ENCODE measurements at places on chromosomes 12 and 14.

- no peak for DNase-seq
Observed at GRCh38 chr12:31868965-31869364, 90.2 kb upstream of the RESF1 start.

GRCh38 chr14:95490727-95491451, 25.6 kb downstream of the SYNE3 start:
- DNase-seq = no peak

GRCh38 chr12:69173368-69173767, 66.0 kb upstream of the CPSF6 start:
- no peak for DNase-seq

DNA sequence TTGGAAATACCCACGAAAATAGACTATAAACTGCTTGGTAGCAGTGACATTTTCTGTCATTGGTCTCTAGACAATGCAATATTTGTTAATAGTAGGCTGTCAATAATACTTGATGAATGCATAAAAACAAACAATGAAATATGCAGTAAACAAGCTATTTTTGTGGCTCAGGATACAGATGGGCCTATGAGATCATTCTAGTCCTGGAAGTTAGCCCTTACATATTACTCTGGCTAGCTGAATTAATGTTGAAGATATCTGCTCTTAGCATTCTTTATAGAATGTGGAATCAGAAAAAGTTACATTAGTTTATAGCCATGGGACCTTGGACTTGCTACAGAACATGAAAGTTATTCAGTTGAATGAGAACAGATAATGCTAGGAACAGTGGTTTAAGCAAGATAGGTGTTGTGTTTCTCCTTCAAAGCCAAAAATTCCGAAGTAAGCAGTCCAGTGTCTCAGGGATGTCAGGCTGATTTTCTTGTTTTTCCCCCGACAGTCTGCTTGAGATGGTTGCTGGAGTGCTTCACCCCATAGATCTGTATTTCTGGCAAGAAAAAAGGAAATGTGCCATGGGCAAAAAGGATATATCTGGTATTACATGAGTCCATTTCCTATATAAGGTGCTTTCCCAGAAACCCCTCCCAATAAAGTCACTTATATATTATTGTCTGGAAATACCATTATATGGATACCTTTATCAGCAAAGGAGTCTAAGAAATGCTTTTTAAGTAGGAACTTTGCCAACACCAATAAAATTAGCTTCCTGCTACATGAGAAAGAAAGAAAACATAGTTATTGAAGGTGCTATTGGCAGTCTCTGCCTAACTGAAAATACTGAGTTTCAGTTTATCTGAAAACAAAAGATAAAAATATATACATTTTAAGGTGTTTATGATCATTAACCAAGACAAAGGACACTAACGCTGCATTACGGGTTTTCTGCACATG, 619.4 kb upstream of the ATP2B1 start:
- no peak for DNase-seq

- DNase-seq = no peak
Observed at GRCh38 chr12:6452245-6452943, 552 bp downstream of the TAPBPL start.

DNA sequence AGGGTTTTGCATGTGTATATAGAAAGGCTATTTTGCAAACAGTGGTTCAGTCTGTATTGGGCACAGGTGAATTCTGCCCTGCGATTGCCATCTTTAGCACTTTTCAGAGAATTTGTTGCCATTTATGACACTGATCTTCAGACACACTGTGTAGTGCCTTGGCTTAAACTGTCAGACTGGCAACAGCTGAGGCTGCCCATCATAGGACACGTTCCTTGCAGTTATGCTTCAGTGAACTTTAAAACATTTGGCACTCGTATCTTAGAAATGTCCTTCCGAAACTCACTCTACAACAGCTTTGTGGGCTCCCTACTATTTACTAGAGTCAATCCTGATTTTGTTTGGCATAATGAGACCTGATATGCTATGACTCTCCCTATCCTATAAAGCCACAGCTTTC, 29.1 kb downstream of the AP5M1 start:
- no peak for DNase-seq

DNA sequence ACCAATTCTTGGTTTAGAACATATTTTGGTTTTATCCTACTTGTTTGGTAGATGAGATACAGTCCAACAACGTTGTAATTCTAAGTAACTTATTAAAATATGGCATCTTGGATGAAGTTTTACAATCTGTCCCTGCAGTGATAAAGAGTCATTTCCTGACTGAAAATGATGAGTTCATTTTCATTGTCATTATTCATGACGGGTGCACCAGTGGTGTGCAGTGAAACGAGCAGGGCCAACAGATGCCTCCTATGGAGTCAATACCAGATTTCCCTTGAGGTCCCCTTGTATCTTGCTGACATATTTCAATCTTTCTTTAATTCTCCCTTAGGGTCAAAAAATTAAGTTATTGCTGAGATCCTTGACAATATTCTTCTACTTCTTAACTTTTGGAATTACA, 438.5 kb downstream of the LRIG3 start:
- no peak for DNase-seq

GRCh38 chr12:39605996-39606395, 13.6 kb downstream of the ABCD2 start:
- no peak for DNase-seq

- no peak for DNase-seq
Observed at GRCh38 chr12:123840765-123841425, 78.8 kb downstream of the DNAH10 start.

GRCh38 chr14:71722885-71723284, 209.3 kb upstream of the RGS6 start:
- DNase-seq = no peak

- no peak for DNase-seq
Observed at GRCh38 chr12:43740511-43741100, 18.0 kb downstream of the PUS7L start.

DNA sequence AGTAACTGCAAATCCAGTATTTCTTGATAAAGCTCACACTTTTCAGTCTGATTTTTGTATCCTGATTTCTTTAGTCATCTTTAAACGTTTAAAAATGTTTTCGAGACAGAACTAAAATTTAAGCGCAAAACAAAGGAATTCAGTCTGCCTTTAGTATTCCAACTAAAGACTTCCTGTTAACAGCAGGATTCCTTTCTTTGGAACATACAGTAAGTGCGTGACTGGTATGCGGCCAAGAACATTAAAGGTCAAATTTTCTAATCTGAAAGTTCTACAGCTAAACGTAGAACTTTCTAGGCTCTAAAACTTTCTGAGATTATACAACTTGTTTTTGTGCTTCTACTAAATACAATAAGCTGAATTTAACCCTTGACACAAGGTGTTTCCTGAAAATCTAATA, 9.9 kb downstream of the SAV1 start:
- no peak for DNase-seq

DNA sequence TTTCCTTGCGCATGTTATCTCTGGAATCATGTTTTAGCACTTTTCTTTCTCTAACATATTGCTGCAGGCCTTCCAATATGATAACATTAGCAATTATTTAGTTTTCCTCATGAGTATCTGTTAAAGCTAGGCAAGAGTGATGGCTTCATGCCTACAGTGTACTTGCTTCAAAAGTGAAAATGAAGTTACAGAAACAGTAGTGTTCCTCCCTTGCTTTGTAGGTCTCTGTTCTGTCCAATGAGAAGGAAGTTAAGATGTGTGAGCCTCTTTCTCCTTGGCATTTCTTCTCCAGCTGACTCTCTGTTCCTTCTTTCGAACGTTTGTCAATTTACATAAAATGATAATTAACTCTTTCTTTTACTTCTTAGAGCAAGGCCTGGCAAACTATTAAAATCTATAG, 22.2 kb downstream of the LRRIQ1 start:
- no peak for DNase-seq

DNA sequence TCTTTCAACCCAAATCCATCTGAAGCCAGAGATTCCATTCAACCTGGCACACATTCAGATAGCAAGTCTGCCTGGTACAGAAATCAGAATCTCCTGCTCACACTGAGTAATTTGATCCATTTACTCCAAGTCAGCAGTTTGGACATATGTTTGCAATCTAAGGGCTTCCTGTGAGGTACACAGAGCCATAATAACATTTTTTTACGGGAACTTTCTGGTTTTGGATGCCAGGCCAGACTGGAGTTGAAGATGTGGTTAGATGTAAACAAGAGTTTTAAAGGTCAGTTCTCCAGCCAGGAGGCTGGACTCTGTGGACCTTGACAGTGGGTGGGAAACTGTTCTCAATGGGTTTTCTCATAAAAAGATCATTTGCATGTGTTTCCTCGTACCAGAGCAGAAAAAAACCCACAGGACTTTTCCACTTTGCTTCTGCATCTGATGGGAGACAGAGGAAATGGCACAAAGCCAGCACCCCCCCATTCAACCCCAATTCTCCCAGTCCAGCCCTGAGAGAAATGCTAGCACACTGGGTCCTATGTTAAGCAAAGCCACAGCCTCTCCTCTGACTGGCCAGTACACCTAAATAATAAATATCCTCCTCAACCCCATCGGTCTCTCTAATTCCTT, 17.7 kb upstream of the TSPAN11 start:
- no peak for DNase-seq

Measured in CD4-positive, alpha-beta T cell treated with Interleukin-10 for 1 hour (primary cell).